SJCRH30 (cell line): ENCODE measurements at places on chromosomes 11 and 22. TPM values are rescaled to one million over a fixed set of nuclear protein-coding genes. Genes with fewer than 3 reads are reported as not detected.

DNA sequence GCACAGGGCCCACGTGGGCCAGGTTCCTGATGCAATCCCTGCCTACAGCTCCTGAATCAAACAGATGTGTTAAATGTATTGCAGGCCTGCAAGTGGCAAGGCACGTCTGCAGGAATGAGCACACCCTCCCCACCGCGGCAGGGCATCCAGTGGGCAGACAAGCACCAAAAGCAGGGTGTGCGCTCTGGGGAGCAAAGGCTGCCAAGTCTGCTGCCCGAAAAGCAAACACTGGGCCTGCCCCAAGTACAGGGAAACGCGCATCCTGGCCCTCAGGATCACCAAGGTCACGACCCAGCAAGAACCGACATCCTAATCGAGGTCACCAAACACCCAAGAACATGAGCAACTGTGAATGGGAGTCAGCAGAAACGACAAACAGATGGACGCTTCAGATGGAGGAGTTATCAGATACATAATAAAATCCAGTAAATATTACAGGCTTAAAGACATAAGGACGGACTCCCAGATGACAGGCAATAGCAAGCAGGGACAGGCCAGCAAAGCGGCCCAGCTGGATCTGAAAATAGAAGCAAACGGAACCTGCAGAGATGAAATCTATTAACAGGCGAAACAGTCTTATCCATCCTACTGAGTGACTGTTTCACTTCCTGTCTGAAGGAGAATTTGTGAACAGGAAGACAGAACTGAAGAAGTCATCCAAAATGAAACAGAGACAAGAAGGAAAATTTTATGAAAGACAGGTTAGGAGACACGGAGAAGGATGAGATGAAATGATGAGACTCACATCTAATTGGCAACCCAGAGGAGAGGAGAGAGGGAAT, 26.7 kb downstream of the CARS1 start:
- DNase-seq, result no peak

CRYBB3 gene
- total RNA-seq, result not detected in 2 replicates

GRCh38 chr22:26079009-26079408, 90.3 kb upstream of the SEZ6L start:
- no peak for DNase-seq

GRCh38 chr11:110968348-110969062, 256.3 kb upstream of the ARHGAP20 start:
- DNase-seq, result no peak

DNA sequence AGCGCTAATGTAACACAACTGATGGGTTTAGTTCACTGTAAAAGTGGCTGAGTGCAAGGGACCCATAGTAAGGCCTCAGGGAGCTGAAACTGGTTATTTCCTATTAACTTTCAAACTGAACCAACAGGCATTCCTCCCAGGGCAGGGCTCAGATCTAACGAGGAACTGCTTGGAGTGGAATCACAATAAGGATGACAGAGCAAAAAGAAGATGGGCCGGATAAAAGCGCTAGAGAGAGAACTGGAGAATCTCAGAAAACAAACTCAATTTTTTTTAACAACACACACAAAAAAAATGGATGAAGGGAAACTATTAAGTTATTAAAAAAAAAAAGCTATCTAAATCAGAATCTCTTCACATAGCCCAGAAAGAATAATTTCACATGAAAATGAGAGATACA, 14.2 kb upstream of the CHORDC1 start:
- DNase-seq, result no peak

- DNase-seq, result peak; percentile 3
Measured at GRCh38 chr22:29946220-29946619, 63.2 kb downstream of the MTMR3 start.

DNA sequence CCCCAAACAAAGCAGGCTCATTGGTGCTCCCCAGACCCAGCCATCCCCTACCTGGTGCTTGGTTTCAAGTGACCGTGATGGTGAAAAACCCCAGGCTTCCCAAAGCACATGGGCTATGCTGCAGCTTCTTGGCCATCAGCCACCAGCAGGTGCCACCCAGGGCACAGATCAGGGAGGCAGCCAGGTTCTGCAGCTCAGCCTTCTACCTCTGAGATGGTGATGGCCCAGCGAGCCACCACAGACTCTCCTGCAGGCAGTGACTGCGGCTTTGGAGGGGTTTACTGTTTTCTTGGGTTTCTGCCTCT, 70.0 kb upstream of the ALX4 start:
- no peak for DNase-seq

GRCh38 chr11:119483881-119484371, 61.0 kb upstream of the THY1 start:
- no peak for DNase-seq

UBASH3B gene
- 0.38 TPM in 2 replicates for total RNA-seq

DNA sequence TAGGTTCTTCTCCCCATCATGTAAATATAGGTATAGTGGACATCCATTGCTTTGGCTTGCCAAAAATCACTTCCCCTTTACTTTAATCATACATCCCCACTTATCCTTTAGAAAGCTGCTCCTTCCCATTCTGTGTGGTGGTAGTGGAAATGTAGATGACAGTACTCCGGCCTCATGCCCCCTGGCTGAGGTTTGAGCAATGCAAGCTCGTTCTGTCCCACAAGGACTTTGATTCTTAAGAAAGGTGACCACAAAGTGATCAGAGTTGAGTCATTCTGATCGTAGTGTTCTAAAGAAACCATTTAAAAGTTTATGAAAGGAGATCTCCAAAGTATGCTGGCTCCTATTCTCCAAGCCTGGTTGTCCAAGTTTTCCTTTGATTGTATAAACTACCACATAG, 10.9 kb downstream of the TUG1 start:
- no peak for DNase-seq

EXPH5 gene
- 0.14 and 0.23 TPM in 2 replicates for total RNA-seq

GRCh38 chr11:119084663-119085436, at the start of gene HMBS:
TSS of gene HMBS (plus strand) at chr11:119084881. CDS start at chr11:119085034, 153 bp downstream.
- DNase-seq, result peak; percentile 89

OVCH2 gene
- total RNA-seq, result not detected in 2 replicates

OTOG gene
- total RNA-seq, result 3.3 and 5.9 TPM in 2 replicates

DNA sequence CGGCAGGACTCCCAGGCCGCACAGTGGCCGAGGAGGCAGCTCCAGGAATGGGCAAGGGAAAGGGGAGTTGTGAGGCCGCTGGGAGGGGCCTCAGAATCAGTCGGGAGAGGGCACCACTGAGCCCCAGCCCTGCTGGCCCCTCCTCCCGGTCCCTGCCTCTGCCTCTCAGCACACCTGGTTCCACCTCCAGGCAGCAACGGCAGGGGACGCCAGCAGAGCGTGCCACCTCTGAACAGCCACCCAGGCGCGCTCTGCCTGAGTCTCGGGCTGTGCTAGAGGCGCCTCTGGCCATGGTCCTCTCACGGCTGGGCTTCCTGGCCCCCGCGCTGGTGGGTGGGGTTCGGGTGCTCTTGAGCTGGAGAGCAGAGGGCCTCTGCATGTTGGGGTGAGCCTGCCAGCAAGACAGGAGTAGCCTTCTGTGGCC, 33.0 kb downstream of the MOB2 start:
- DNase-seq, result no peak

DNA sequence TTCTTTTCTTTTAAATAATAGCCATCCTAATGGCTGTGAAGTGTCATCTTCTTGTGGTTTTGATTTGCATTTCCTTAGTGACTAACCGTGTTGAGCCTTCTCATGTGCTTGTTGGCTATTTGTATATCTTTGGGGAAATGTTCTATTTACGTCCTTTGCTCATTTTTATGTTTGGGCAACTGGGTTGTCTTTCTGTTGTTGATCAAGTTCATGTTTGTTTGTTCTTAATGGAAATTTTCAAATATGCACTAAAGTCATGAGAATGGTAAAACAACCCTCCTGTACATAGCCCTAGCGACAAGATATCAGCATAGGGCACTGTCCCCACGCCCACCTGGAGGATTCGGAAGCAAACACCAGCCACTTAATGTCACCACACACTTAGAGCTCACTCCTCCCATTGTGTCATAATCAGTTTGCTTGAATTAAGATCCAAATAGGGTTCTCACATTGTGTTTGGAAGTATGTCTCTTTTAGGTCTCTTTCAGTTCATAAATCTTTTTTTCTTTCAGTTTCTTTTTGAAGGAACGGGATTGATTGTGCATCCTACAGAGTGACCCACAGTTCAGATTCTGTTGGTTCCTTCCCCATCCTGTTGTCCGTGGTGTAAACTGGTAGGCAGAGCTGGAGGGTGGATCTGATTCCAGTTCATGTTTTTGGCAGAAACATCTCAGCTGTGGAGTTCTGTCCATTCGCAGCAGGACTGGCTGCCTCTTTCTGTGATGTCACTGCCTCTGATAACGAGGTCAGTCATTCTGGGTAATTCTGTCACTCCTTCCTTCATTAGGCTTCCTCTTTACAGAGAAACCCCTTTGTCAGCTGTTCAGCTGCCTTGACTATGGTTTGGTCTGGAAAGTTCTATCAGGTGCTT, 26.4 kb upstream of the ADORA2A start:
- DNase-seq, result no peak

- no peak for DNase-seq
Measured at GRCh38 chr11:38577769-38578168, 1979.7 kb upstream of the RAG2 start.

- DNase-seq, result no peak
Measured at GRCh38 chr11:34250211-34250610, 107.6 kb downstream of the ABTB2 start.

GRCh38 chr11:4063348-4063747, 31.3 kb upstream of the RRM1 start:
- no peak for DNase-seq

DNA sequence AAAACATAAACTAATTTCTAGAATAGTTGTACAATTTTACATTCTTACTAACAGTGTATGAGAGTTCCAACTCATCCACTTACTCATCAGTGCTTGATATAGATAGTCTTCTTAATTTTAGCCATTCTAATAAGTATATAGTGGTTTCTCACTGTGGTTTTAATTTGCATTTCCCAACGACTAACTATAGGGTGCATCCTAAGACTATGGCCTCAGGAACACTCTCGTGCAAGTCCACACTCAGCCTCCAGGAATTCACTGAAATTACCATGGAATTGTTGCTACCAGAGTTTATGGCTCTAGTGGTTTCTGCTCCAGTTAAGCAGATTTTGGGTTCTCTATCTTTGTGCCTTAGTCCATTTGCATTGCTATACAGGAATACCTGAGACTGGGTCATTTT, 60.1 kb upstream of the GUCY1A2 start:
- no peak for DNase-seq

CYP2D6 gene
- 0.04 TPM in 1 of 2 replicates, not detected in the other for total RNA-seq

NPTXR gene
- 0.08 and 0.10 TPM in 2 replicates for total RNA-seq

DNA sequence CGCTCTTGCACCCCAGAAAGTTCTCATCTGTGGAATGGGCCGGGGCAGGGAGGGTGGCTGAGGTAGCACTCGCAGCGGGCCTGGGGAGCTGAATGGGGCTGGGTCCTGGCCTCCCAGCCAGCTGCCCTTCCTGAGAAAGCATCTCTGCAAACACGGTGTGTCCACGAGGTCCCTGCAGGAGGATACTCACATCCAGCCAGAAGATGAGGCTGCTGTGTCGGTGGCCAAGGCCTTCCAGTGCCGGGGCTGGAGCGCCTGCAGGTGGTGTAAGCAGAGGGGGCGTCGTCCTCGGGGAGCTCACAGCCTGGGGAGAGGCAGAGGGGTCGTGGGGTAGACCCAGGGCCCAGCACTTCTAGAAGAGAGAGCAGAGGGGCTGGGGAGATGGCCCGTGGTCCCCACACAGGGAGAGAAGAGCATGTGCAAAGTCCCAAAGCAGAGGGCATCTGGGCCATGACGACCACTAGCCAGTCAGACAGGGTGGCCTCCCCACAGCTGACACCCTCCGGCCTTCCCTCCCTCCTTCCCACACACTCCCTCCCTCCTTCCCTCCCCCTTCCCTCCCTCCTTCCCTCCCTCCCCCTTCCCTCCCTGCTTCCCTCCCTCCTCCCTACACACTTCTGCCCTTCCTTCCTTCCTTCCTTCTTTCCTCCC, 97.9 kb downstream of the WNT7B start:
- DNase-seq, result no peak

DNA sequence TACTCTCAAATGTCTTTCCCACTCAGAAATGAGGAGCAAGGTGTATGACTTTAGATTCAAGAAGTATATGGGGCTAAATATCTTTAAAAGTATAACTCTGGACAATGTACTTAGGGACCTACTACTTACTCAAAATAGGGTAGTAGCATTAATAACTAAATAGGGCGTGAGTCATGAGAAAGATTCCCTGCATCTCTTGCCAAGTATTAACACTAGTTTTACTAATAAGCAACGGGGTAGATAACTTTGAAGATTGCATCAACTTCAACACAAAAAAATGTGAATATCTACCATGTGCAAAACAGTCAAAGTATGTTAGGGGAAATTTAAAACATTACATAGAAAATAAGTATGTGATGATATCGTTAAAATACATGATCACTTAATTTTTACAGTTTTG, 99.6 kb downstream of the PGR start:
- DNase-seq, result no peak

SSTR3 gene
- total RNA-seq, result not detected in 2 replicates

THOC5 gene
- 39.2 and 41.4 TPM in 2 replicates for total RNA-seq

DNA sequence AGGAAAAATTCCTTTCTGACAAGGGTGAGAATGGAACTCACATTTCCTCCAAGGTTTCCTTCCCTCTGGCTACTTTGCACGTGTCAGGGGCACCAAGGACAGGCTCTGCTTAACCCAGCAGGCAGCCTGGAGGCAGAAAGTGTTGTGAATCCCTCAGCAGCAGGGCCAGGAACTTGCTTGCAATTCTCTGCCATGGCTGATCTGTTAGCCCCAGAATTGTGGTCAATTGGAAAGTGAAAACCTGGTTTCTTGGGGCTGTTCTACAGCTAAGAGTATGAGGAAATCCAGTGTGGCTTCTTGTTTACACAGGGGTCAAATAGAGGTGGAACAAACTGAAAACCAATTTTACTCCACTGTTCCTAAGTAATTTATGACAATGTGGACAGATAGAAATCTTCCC, 38.3 kb upstream of the CEP295 start:
- no peak for DNase-seq

DNA sequence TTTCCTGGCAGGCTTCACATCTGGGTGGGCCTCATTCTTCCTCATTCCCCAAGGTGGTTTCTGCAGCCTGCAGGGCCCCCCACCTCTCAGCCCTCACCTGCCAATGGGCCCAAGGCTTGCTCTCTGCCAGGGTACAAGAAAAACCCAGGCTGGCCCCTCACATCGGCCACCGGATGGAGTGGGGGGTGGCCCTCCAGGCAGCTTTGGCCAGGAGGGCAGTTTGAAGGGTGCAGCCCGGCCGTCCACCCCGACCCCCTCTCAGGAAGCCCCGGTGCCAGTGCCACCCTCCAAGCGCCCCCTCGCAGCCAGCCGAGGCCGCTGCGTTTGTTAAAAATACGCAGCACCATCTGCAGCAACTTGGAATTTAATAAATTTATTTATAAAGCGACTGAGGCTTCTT, 196.7 kb downstream of the CTTN start:
- no peak for DNase-seq

GGTLC2 gene
- total RNA-seq, result not detected in 2 replicates

DNA sequence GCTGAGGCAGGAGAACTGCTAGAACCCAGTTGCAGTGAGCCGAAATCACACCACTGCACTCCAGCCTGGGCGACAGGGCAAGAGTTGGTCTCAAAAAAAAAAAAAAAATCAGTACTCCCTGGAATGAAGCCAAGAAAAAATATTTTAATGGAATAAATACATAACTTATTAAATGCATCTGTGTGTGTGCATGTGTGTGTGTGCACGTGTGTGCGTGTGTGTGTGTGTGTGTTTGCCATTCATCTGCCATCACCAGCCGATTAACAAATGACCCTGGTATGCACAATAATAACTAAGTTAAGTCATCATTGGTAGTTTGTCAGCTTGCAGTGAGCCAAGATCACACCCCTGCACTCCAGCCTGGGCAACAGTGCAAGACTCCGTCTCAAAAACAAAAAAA, 35.0 kb upstream of the SCGB1A1 start:
- DNase-seq, result no peak

GRCh38 chr11:63738720-63739360, 29.7 kb downstream of the ZFTA start:
- DNase-seq, result peak; percentile 76

INPP5J gene
- total RNA-seq, result 0.10 and 0.12 TPM in 2 replicates

MS4A6E gene
- total RNA-seq, result not detected in 2 replicates
